ENCODE measurements at places on chromosomes 13 and 19.

DNA sequence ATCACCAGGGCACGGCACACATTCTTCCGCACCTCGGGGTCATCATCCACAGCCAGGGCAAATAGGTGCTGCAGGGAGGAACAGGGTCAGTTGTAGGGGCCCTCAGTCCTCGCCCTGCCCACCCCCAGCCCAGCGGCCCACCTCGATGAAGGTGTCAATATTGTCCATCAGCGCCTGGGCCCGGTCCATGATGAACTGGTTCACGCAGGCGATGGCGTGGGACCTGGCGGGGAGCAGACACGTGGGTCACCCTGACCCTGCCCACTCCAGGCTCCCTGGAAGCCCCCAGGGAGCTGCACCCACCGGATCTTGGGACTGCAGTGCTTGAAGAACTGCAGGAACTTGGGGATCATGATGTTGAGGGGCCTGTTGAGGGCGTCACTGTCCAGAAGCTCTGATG lies 8.6 kb downstream of the TNPO2 start:
- DNase-seq = no peak

GRCh38 chr19:18023622-18024251 lies 15.8 kb downstream of the ARRDC2 start:
- no peak for DNase-seq

GRCh38 chr19:45027371-45027770 lies 11.5 kb upstream of the CLASRP start:
- DNase-seq = no peak

DNA sequence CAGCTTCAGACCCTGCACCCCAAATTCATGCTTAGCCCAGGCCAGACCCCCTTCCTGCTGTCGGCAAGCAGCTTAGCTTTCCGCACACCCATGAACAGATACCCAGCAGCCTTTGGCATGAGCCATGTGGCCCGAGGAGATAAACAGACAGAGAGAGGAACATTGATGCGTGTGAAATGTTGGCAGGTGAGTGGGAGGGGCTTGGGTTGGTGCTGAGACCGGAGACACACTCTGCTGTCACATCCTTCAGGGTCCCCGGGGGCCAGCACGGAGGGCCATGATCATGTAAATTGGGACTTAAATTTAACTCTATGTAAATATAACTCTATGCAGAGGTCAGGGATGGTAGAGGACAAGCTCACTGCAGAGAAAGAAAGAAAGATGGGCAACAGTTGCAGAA lies 1.5 kb downstream of the CD22 start:
- no peak for DNase-seq

DNA sequence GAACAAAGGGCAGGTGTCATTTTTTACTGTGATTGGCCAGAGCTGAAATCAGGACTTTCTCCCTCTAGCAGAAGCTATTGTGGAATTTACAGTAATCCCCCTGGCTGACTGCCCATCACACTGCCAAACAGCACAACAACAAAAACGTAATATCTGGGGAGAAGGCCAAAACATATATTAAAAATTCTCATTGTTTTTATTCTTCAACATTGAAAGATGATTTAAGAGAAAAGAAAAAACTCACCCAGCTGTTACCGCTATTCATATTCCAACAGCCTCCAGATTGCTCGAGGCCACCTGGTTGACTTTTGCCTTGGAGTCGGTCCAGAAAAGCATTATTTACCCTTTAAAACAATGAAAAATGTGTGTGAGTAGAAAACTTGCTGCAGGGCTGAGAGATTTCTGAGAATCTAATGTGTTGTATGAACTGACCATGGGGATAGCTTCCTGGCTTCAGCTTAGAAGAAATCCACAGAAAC lies 97.2 kb downstream of the EPSTI1 start:
- no peak for DNase-seq

Measured in stimulated activated CD4-positive, alpha-beta T cell treated with anti-CD3 and anti-CD28 coated beads, Interleukin-1b, Interleukin-23, amount 100 ng/mL, for 24 hours (primary cell).